HEK293T (cell line): ENCODE measurements at places on chromosomes 1 and 21.

DNA sequence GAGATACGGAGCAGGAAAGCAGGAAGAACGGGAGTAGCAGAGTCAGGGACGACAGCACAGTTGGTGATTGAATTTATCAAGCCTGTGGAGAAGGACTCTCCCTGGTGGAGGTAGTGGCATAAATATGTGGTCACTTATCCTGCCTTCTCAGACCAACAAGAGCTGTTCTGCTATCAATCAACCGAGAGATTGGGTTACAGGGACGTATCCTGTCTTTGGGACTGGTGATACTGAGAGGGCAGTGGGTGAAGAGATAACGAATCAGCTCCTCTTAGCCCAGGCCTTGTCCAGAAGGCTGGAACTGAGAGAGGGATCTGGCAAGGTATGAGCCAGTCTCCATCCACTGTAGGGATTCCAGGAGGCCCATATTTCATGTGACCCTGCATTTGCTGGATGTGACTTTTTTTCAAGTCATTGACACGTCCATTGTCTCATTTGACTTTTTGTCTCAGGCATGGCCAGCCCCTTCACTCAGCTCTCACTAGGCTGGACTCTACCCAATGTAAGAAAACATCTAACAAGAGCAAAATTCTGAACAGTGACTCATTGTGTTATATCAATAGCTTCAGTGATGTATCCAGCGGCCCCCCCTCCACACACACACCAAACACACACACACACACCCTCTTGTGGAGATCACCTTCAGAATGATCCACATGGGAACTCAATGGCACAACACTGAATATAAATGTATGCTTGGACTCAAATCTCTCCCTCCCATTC, 11.3 kb downstream of the C1orf116 start:
- no peak for DNase-seq

- DNase-seq, result no peak
Observed at GRCh38 chr1:33348676-33349080, 27.8 kb upstream of the A3GALT2 start.

DNA sequence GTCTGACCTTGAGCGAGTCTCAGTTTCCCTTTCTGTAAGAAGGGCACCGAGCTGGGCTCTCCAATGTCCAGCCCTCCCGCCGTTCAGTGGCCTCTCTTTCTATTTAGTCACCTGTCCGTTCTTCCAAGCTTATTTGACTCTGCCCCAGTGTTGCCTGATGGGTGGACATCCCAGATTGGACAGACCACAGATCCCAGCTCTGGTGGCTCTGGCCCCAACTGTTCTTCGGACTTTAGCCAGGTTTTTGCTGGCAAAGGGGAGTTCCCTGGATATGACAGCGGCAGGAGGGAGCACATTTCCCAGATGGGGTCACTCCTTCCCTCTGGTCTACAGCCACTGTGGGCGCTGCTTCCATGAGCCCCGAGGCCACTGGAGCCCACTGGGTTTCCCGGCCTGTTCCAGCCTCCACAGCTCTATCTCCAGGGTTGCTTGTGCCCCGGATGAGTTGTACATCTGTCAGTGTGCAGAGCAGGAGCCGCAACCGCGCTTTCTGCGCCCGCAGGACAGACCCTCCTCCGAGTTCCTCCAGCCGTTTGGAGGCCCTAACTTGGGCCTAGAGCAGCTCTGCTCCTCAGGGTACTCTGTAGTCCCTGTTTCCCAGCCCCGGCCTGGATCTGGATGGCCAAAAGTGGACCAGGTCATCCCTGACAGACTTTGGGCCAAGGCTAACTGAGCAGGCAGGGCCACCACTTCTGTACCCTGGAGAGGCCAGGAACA, 3.8 kb downstream of the DMBX1 start:
- no peak for DNase-seq

GRCh38 chr1:206722751-206723461, 38.2 kb downstream of the MAPKAPK2 start:
- no peak for DNase-seq

DNA sequence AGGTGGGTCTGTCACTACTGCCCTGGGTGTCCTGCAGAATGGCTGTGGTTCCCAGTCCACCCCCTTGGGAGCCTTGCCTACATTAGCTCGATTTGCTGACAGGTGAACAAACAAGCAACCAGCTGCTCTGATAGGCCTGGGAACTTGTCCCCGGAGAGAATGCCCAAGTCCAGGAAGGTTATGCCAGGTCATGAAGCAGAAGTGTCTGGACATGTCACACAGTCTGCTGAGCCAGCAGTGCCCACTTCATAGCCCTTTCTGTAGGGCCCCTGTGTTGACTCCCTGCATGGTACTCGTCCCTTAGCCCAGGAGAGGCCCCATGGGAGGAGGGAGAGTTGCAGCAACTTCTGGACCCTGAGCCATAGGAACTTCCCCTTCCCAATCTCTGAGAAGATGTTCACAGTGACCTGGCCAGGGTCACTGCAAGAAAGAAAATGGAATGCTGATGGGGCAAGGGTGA, 31.0 kb downstream of the UCK2 start:
- no peak for DNase-seq

GRCh38 chr1:154735804-154736168, 127.8 kb upstream of the ADAR start:
- no peak for DNase-seq

GRCh38 chr1:11880911-11881748, 22.4 kb upstream of the NPPB start:
- DNase-seq, result no peak

GRCh38 chr1:28021064-28021463, 61.3 kb downstream of the XKR8 start:
- DNase-seq, result no peak

DNA sequence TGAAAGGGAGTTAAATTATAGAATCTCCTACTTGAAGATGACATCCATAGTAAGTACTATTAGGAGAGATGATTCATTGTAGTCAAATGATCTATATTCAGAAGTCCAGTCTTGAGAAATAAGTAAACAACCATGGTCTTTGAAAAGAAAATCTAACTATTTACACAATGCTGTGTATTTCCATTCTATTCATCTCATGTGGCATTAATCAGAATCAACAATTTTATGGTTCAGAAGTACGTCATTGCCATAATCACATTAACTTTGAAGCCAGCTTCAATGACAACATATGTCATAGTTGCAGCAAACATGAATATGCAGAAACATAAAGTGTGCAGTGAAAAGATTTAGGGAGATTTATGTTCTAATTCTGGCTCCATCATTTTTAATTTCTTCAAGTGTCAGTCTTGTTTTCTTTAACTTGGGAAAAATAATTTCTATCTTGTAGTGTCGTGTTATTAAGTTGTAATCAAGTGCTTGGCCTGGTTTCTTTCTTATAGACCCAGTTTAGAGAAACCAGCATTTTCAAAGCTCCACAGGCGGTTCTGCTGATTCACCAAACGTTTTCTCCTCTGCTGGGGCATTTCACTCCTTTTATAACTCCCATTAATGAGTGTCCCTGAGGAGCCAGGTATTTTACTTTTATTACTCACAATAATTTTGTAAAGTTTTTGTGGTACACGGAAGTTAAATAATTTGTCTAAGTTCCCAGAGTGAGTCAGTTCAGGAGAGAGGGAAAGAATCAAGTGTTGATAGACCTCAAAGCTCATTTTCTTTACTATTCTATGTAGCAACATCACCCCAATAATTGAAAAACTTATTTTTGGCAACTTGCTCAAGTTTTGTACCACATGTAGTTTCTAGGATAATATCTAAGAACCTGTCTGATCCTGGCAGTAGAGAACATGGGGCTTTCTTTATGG, 35.9 kb upstream of the PTGS2 start:
- no peak for DNase-seq

GRCh38 chr1:2982615-2983318, 38.5 kb upstream of the ACTRT2 start:
- DNase-seq, result no peak

- DNase-seq, result no peak
Observed at GRCh38 chr1:237976331-237976730, 85.6 kb upstream of the ZP4 start.

DNA sequence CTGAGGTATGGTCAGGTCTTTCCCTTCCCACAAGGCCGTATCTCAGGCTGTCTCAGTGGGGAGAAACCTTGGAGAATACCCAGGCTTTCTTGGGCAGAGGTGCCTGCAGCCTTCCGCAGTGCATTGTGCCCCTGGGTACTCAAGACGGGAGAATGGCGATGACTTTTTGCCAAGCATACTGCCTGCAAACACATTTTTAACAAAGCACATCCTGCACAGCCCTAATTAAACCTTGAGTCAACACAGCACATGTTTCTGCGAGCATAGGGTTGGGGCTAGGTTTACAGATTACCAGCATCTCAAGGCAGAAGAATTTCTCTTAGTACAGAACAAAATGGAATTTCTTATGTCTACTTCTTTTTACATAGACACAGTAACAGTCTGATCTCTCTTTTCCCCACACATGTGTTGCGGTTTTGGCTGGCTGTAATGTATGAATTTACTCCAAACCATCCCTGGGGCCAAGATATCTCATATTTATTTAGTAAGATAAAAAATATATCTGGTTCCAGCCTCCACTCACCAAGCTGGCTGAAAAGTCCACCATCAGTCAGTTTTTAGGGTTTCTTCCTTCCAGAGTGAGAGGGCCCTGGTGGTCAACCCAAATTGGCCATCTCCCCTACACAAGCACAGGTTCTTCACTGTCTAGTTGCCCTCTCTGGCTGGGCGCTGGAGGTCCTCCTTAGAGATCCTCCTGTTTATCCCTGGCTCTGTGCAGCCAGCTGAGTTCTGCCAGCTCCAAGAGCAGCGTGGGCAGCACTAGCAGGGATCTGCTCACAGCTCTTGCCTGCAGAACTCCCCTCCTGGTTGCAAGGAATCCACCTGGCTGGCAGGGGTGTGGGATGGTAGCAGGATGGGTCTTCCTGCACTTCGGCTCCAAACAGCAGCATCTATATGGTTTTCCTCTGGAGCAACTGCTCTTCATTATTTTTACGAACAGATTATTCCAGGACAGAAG, 2.6 kb downstream of the FAAH start:
- no peak for DNase-seq

- no peak for DNase-seq
Observed at GRCh38 chr1:180185971-180186645, 31.4 kb downstream of the QSOX1 start.

DNA sequence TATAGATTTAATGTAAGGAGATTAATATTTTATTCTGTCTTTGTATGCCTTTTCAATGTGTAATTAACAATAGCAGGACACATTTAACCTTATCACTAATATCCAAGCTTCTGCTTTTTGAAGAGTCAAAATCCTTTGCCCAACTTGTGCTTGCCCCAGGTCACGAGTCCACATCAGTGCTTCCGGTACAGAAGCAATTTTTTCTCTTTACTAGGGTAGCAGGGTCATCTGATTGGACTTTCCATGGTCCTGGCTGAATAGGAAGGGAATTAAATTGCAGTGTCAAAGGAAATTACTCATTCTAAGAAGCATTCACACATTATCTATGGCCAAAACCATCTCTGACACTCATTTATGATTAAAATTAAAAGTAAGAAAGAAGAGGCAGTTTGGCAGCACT, 460.5 kb upstream of the ADGRL2 start:
- no peak for DNase-seq

DNA sequence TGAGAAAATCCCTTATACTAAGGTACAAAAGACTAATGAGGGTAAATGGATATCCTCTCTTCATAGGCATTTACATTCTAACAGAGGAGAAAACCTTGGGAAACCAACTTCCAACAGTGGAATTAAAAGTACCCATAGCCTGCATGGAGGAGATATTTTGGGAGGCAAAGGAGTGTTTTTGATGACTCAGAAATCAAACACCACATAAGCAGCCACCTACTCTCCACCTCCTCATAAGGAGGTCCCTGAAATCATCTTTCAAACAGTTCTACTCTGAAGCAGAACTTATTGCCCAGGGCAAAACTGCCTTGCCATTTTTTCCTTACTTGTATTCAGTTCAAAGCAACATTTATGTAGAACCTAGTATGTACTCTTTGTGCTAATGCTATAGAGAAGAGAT, 211.3 kb downstream of the KCNH1 start:
- no peak for DNase-seq

DNA sequence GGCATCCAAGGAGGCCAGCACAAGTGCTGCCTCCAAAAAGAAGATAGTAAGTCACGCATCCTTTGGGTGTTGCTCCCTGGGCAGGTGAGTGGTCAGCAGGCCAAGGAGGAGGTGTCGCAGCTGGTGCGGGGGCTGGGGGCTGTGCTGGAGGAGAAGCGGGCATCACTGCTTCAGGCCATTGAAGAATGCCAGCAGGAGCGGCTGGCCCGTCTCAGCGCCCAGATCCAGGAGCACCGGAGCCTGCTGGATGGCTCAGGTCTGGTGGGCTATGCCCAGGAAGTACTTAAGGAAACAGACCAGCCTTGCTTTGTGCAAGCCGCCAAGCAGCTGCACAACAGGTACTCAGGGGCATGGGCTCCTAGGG, 4.3 kb downstream of the TRIM46 start:
- no peak for DNase-seq

- DNase-seq, result no peak
Observed at GRCh38 chr1:160353223-160353622, 10.0 kb downstream of the NCSTN start.

DNA sequence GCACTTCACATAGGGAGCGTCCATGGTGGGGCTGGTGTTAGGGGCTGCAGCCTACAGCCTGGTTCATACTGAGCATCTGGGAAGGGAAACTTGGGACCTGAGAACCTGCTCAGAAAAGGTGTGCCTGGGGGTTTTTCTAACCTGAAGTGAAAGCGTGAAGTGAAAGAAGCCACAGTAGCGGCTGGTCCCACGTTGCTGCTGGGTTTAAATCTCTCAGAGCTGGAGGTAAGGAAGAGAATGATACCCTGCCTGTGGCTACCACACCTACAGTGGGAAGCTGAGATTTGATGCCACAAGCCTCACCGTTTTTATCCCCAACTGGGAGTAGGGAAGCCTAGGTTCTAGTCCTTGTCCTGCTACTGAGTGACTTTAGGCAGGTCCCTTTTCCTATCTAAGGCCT, 21.0 kb upstream of the FUCA1 start:
- DNase-seq, result no peak
